ENCODE measurements at places on chromosomes 7 and 10.

GRCh38 chr7:38007096-38007495, 86.7 kb downstream of the EPDR1 start:
- DNase-seq: no peak

- no peak for DNase-seq
Measured at GRCh38 chr7:66016131-66016461, 34.1 kb upstream of the GUSB start.

DNA sequence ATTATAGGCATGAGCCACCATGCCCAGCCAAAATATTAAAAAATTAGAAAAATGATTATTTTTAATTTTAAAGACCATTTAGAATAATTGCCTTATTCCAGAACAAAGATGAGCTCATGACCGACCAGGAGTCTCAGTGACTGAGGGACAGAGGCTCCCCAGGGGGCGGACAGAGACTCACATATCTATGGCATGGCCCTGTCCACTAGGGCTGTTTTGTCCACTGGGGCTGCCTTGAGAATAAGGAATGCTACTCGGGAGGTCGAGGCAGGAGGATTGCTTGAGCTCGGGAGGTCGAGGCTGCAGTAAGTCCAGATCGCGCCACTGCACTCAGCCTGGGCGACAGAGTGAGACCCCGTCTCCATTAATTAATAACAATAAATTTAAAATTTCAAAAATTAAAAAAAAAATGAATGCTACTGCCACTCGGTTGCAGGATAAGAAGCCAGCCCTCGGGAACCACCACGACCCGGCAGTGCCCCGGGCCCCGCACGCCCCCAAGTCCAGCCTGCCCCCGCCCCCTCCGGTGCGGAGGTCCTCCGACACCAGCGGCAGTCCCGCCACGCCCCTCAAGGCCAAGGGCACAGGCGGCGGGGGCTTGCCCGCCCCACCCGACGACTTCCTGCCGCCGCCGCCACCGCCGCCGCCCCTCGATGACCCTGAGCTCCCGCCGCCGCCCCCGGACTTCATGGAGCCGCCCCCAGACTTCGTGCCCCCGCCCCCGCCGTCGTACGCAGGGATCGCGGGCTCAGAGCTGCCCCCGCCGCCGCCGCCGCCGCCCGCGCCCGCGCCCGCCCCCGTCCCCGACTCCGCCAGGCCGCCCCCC, 128.6 kb downstream of the APBB1IP start:
- DNase-seq: no peak

- DNase-seq: no peak
Measured at GRCh38 chr7:23403970-23404369, 66.3 kb downstream of the IGF2BP3 start.

GRCh38 chr7:129225206-129225930, 538 bp downstream of the AHCYL2 start:
- DNase-seq: peak; percentile 15

DNA sequence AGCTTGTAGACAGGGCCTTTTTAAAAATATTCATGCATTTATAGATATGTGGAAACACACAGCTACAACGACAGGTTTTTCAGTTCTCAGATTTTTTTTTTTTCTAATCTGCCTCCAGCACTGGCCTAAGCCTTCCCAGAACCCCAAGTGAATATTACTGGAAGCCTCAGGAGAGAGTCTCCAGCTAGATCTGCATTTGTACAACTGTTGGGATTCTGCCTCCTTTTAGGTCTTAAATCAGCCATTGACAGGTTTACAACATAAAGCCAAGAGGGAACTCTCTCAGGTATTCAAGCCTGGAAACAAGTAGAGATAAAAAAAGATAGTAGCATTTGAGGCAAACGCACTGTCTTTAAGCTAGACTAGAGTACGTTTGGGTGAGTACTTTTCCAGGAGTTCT, 275.8 kb downstream of the ANKRD30A start:
- no peak for DNase-seq

DNA sequence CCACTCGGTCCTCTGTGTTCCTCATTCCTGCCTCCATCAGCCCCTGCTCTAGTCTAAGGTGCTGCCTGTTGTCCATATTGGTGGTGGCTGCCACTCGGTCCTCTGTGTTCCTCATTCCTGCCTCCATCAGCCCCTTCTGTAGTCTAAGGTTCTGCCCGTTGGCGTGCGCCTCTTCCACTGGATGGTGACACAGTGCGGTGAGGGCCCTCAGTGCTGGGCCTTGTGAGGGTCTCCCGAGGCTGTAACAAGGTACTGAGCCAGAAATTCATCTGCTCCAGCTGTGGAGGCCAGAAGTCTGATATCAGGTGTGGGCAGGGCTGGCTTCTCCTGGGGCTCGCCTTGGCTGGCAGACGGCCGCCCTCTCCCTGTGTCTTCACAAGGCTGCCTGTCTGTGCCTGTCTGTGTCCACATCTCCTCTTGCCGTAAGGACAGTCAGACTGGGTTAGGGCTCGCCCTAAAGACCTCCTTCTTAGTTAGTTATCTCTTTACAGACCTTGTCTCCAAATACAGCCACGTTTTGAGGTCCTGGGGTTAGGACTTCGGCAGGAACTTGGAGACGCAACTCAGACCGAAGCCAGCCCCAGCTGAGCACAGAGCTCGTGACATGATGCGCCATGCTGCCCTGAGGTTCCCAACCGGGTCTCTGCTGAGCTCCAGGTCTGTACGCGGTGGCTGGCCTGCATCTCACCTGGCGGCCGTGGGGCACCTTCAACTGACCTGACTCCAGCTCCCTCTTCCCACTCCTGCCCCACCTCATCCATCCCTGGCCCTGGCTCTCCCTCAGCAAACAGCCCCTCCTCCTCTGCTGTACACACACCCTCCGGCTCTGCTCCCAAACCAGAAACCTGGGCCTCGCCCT, 181.4 kb upstream of the SHH start:
- DNase-seq: no peak

GRCh38 chr10:85888004-85888403, 478.6 kb downstream of the GRID1 start:
- no peak for DNase-seq

GRCh38 chr7:153835103-153835502, 217.1 kb upstream of the DPP6 start:
- DNase-seq: no peak

GRCh38 chr10:128373831-128374230, 247.6 kb upstream of the MKI67 start:
- DNase-seq: no peak

DNA sequence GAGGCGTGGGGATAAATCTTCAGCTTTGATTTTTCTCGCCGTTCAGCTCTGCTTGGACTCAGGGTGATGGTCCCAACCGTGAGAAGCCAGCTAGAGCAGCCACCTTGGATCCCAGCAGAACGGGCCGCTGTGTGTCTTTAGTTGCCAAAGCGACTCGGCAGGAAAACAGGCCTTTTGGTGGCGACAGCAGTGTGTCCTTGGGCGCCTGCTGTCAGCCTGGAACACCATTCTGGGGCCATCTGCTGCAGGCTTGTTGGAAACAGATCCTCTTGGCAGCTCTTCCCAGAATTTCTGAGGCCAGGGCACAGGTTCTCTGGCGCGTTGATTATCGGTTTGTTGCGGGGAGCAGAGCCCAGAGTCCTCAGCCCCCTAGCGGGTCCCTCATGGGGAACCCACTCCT, 97.6 kb downstream of the CUX1 start:
- no peak for DNase-seq
